ENCODE measurements at places on chromosomes 6 and 20.

- no peak for DNase-seq
Measured at GRCh38 chr6:30814146-30815040, 69.9 kb upstream of the DDR1 start.

DNA sequence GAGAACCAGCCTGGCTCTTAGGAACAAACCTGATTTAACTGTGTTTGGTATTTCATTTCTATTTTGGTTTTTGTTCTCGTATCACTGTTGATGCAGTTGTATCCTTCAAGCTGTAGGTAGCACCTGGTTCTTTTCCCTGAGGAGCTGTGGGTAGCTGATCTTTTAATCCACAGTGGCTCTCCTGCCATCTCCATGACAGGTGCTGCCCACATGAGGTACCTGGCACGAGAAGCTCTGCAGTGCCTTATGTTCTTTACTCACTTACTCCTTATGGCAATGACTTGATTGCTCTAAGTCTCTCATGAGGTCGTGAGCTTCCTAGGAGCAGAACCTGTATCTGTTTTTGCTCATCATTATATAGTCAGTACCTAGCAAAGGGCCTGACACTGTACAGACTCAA lies 74.3 kb upstream of the EMILIN3 start:
- DNase-seq: no peak

DNA sequence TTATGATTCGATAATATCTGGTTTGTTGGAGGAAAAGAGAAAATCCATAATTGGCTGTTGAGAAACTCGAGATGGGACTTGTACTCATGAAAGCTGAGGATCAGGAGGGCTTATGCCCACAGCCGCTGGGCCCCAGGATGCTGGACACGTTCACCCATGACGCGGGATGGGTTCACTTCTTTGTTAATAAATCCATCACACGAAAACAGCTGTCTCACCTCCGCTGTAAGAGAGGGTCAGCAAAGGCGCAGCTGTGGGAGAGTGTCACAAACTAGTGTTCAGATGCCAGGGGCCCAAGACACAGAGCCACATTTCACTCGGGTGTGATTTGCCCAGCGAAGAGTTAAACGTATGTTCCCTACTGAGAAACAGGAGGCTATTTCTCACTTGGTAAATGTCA lies 315.1 kb downstream of the THBS2 start:
- no peak for DNase-seq

DNA sequence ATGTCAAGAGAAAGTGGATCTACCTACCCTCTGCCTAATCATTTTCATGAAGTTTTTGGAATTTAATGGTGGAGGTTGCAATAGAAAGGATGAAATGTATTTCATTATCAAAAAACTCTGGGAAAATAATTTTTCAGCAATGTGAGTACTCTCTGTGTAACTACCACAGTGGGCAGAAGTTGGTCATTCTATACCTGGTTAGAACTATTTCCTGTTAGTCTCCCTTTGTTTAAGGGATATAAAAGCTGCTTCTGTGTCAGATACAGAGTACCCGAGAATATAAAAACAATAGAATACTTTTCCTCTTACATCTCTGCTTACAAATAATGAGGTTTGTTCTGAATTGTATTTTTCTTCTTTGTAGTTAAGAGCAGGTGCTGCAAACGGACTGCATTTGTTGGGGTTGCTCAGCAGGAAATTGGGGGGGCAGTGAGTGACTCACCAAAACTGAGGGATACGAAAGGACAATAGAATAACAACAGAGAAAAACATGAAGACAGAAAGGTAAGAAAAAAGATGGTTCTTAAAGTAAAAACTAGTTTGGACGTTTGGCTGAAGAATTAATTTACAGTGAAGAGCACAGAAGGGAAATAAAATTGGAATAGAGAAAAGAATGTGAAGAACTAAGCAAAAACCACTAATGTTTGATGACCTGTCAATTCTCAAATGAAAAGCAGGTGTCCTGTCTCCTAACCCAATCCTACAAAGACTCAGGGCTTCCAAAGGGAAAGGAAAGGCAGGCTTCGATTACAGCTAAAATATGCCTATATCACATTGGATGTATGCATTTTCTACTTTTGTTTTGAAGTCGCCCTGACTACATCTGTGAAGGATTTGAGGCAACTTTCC lies 703.1 kb downstream of the RFPL4B start:
- peak; percentile 38 for DNase-seq

DNA sequence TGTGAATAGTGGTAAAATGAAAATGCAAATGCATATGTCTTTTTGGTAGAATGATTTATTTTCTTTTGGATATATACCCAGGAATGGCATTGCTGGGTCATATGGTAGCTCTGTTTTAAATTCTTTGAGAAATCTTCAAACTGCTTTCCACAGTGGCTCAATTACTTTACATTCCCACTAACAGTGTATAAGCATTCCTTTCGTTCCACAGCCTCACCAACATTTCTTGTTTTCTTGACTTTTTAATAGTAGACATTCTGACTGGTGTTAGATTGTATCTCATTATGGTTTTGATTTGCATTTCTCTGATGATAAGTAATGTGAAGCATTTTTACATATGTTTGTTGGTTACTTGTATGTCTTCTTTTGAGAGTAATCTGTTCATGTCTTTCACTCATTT lies 144.0 kb downstream of the SIM1 start:
- no peak for DNase-seq

- peak; percentile 54 for DNase-seq
Measured at GRCh38 chr6:63636518-63637021, 968 bp downstream of the PHF3 start.

GRCh38 chr6:139416146-139416545 lies 41.7 kb upstream of the CITED2 start:
- no peak for DNase-seq

- DNase-seq: peak; percentile 23
Measured at GRCh38 chr6:90413867-90414266, 117.2 kb upstream of the BACH2 start.

GRCh38 chr6:139698526-139699176 lies 324.2 kb upstream of the CITED2 start:
- no peak for DNase-seq

- DNase-seq: no peak
Measured at GRCh38 chr6:166419717-166420116, 37.0 kb upstream of the MPC1 start.

DNA sequence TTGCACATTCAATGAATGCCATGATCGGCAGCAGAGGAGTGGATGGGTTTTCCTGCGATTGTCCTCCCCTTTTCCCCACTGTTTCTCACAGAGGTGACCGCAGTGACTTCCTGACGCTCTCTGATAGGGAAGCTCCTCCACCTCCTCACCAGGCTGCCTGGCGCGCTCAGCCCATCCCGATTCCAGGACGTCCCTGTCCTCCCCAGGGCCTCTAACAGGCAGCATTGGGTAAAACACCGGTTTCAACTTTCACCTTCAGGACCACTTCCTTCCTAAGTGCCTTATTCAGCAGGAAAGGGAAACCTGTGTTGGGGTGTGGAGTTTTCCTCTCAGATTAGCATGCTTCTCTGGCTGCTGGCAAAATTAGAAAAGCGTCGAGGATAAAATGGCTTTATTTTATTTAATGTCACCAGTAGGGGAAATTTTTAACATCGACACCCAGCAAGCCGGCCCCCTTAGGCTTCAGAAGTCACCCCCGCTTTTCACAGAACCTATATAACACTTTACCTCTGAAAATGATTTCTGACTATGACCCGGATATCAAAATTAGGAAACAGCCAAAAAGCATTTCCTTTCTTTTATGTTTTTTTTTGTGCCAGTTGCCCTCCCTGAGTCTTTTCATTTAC lies 570.4 kb upstream of the GJE1 start:
- DNase-seq: no peak

- DNase-seq: no peak
Measured at GRCh38 chr20:16393836-16394235, 179.4 kb downstream of the KIF16B start.

DNA sequence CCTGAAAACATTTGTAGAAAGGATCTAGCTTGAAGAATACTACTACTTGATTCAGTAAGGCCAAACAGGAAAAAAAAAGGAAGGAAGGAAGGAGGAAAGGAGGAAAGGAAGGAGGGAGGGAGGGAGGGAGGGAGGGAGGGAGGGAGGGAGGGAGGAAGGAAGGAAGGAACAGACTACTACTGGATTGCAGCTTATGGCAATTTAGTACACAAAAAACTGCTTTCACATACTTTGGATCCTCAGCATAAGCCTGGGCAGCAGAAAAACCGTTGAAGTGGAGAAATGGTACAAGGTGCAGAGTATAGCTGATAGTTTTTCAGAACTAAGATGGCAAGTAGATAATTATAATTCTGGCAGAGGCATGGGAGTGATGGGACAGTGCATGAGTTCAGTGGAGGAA lies 201.6 kb downstream of the BTBD9 start:
- no peak for DNase-seq

DNA sequence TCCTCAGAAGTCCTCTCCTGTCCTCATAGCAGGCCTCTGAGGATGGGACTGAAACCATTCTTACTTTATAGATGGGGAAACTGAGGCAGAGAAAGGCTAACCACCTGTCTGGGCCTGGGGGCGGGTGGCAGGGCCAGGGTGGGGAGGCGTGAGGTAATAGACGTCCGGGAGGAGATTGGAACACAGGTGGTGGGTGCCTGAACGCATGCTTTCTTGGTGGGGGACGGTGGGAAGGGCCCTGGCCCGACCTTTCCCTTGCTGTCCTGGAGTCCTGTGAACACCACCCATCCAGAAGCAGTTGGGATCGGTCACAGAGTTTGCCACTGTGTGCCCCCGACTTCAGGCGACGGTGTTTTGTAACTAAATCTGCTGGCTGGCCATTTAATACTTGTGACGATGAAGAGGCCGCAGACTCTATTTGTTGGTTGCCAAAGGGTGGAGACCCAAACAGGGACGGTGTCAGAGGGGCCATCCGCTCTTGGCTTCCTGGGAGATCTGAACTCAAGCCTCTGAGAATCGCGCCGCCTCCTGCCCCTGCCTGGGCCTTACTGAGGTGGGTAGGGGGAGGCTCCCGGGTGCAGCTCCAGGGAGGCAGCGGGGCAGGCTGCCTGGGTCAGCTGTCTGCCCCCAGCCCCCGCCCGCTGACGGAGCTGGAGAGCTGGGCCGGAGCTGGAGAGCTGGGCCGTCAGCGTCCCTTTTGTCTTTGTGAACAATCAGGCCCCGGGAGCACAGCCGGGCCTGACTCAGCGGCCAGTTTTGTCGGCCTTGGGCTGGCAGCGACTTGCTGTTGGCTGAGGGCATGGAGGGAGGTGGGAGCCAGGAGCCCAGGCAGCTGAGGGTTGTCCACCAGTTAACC lies 4.1 kb downstream of the RBM38 start:
- DNase-seq: peak; percentile 58

DNA sequence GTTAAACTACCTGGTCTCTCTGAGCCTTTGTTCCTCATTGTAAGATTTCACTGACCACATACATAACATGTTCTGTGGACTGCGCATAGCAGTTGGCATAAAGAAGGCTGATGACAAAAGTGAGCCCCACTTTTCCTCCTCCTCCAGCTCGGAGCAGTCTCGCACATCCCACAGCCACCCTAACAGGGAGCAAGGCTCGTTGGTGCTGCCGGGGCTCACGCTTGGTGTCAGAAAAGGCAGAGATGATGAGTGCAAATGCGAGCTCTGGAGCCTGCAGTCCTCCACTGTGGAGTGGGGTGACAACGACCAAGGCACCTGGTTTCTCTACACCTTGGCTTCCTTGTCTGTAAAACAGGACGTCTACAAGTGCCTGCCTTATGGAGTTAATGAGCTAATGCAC lies 9.7 kb downstream of the TGM3 start:
- DNase-seq: no peak

- no peak for DNase-seq
Measured at GRCh38 chr6:42162384-42162783, 10.8 kb upstream of the GUCA1A start.

DNA sequence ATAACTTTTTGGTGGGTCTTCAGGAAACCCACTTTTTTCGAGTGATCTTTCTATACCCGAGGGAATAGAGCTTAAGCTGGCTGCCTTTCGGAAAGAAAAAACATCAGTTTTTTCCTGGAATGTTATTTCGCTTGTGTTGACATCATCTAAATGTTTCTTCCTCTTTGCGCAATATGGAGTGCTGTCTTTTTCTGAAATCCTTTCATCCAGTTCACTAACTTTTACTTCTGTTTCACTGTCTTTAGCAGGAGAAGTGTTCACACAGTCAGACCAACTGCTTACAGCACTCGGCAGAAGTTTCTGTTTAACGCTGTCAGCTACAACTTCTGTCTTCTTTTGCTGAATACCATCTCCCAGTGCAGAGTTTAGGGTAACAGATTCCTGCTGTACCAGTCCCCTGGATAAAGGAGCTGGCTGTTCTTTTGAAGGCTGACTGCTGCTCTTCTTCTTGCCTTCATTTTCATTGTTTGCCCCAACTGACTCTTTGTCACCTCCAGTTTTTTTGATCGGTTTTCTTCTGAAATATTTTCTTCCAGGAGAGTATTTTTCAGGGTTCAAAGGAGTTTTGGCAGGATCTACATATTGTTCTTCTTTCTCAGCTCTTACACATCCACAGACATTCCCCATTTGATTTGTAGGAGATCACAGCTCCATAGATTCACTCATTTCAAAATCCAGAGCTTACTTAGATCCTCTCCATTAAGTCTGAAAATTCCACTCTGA lies 50.0 kb upstream of the DST start:
- DNase-seq: peak; percentile 44

GRCh38 chr6:54291738-54292137 lies 16.5 kb upstream of the TINAG start:
- no peak for DNase-seq

DNA sequence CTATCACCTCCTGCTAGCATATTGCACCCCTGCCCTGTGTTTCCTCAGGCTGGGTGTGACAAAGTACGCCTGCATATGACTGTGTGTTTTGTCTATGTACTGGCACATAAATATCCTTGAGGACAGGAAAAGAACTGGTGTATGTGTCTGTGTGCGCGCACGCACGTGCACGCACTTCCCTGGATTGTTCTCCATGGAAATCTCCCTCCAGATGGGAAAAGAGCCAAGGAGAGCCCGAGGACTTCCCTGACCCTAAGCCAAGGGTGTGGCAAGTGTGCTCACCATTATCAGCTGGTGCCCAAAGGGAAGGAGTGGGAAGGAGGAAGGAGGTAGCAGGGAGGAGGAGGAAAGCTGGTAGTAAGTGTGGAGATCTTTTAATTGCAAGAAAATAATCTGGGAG lies 117.6 kb downstream of the HIVEP2 start:
- peak; percentile 28 for DNase-seq

DNA sequence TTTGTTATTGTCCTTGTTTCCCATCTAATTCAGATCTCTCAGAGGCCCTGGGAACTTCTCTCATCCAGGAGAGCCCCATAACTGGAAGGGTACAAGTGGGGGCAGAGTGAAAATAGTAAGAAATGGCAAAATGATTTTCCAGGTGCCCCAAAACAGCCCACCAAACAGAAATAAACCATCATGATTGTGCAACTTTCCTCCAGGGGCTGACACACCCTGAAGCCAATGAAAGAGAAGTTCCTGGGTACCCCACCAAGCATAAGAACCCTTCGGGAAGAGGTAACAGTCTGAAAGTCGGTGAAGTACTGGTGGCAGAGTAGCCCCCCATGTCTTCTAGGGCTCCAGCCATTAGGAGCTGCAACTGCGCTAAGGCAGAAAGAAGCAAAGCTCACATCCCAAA lies 282.0 kb downstream of the PTPRT start:
- no peak for DNase-seq

GRCh38 chr6:160692369-160692959 lies 9.6 kb upstream of the PLG start:
- DNase-seq: no peak

Data from hindlimb muscle (tissue), 1 donor.